ENCODE measurements at places on chromosomes 4 and X.

DNA sequence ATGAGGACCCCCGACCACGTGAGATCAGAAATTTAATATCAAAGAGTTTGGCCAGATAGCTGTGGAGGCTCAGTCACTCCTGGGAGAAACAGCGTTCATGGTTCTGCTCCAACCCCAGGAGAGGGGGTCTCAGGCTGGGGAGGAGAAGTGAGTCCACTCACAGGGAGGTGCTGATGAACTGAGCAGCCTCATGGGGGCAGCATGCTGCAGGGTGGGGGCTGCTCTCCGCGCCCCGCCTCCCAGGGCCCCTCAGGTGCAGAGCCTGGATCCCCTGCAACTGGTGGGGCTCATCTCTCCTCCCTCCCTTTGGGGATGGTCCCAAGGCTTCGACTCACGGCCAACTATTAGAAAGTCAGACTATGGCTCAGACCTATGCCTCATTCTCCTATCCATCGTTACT lies 26.6 kb upstream of the C4orf50 start:
- DNase-seq = no peak

DNA sequence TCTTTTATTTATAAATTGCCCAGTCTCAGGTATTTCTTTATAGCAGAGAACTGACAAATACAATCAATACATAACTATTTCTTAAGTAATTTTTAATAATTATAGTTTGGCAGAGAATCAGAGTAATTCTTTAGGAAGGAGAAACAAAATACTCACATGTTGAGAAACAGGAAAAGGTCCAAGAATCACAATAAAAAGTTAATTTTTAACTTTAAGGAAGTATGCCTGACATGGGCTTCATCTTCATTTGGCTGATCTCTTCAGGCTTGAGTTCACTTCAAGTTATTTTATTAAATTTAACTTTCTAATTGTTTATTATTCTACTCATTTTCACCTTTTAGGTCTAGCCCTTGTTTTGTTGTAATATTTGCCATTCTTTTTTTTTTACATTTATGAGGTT lies 36.1 kb upstream of the RNF150 start:
- DNase-seq = no peak

DNA sequence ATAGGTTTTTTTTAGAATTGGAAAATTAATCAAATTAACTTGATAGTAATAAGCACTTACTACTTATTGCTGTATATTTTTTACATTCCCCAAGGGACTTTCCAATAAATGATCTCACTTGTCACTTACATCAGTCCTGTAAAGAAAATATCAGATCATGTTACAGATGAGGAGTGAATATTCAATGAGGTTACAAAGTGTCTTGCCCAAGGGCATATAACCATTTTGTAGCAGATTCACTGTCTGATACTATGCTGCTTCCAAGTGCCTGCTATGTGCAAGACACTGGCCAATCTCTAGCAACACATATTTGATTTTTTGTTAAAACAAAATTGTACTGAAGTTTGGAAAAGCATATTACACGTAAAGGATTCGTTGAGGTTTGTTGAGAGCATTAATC lies 1287.7 kb downstream of the FAM133A start:
- DNase-seq = no peak

- DNase-seq = no peak
Measured at GRCh38 chr4:145168581-145169187, 11.7 kb downstream of the OTUD4 start.

DNA sequence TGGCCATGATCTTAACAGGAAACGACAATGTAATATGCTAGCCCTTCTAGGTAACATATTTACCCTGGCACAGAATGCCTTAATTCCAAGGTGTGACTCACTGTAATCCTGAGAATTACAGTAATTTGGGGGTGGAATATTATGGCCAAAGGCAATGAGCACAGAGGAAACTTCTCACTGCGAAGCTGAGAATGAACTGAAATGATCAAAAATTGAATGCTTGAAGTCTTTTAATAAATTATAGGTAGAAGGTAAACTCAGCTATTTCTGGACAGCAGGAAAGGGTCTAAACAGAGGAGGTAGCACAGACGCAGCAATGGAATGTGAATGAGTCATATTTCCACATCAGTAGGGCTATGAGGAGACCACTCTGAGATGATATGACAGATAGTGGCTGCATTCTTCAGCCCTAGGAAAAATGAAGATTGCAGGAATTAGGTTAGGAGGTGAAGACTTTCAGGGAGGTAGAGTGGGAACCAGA lies 312.6 kb downstream of the PACRGL start:
- no peak for DNase-seq

GRCh38 chr4:144350706-144351105 lies 210.2 kb upstream of the GYPA start:
- no peak for DNase-seq

- DNase-seq = peak; percentile 37
Measured at GRCh38 chr4:131370846-131371245, 1778.2 kb upstream of the PCDH10 start.

DNA sequence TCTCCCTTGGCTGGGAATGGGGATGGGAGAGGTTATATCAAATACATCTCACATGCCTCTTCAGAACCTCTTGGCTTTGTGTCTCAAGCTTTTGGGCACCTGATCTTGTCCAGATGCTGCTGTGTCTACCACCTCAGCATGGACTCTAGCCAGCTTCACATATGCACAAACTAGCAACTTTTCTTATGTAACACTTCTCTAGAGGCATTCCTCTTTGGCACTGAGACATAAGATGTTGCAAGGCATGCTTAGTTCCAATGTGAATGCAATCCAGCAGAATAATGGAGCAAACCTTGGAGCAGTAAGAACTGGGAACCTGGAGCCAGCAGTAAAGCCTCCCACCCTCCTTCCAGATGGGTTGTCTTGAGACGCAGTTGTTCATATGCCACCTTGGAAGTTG lies 113.4 kb upstream of the TMEM47 start:
- DNase-seq = no peak

DNA sequence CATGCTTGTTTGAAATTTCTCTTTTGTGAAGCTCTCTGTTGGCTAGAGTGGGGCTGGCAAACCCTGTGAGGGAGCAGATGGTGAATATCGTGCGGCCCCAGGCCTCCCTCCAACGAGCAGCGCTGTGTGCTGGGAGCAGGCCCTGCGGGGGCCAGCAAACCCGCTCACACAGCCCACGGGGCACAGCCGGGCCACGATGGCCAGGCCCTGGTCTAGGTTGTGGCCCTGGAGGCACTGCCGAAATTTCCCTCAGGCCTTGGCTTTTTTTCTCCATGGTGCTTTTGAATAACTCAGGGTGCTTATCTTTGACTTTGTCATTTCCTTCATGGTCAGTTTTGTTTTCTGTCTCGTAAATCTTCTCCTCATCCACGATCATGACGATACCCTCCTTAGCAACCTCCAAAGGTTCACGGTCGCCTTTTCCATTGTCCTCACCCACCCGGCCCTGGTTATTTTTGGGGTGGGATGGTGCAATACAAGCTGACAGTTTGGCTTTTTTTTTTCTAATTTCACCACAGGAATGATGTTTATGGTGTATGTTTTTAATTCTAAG lies 20.7 kb downstream of the PCGF3 start:
- DNase-seq = no peak

- no peak for DNase-seq
Measured at GRCh38 chrX:135170877-135171519, at the start of gene CT55. Gene CT55 (minus strand): TSS chrX:135171398. CDS start chrX:135171171, 227 bp downstream.

GRCh38 chr4:119977076-119977940 lies 89.3 kb downstream of the MAD2L1 start:
- DNase-seq = no peak

- DNase-seq = no peak
Measured at GRCh38 chr4:17033768-17034181, 135.3 kb upstream of the LDB2 start.
